ENCODE measurements at places on chromosomes 4 and X. TPM values are rescaled to one million over a fixed set of nuclear protein-coding genes. Genes with fewer than 3 reads are reported as not detected.

GRCh38 chr4:794900-795725 is 30.8 kb downstream of the CPLX1 start:
- no peak for DNase-seq

- no peak for DNase-seq
These were observed 109.5 kb upstream of the MYOZ2 start for GRCh38 chr4:119025916-119026661.

GRCh38 chr4:145731028-145731427 is 51.1 kb downstream of the C4orf51 start:
- DNase-seq: no peak

GRCh38 chr4:121679267-121679666 is 17.5 kb downstream of the ANXA5 start:
- DNase-seq: no peak

DNA sequence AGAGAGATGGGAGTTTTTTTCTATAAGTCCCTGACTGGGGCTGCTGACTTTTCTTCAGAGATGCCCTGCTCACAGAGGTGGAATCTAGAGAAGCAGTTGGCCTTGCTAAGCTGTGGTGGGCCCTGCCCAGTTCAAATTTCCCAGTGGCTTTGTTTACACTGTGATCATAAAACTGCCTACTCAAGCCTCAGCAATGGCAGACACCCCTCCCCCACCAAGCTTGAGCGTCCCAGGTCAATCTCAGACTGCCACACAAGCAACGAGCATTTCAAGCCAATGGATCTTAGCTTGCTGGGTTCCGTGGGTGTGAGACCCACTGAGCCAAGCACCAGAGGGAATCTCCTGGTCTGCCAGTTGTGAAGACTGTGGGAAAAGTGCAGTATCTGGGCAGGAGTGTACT is 199.8 kb upstream of the WDFY3 start:
- DNase-seq: no peak

- no peak for DNase-seq
These were observed 305.4 kb upstream of the F9 start for GRCh38 chrX:139224953-139225665.

DNA sequence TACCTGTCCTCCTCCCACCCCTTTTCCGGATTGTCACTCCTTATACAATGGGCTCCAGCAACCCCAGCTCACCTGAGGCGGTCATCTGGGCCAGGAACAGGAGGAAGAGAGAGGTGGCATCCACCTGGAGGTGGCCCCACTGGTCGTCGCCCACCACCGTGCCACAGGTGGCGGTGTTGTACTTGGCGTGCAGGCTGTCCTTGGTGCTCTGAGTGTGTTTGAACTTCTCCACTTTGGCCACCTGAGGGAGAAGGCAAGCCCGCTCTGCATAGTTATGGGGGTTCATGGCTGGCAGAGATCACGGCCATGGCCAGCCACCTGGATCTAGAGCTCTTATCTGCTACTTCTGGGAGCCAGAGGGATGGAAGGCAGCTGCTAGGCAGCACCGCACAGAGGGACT is 32.9 kb downstream of the PHKA2 start:
- DNase-seq: no peak

GRCh38 chrX:108468486-108468885 is 28.8 kb downstream of the COL4A5 start:
- no peak for DNase-seq

DNA sequence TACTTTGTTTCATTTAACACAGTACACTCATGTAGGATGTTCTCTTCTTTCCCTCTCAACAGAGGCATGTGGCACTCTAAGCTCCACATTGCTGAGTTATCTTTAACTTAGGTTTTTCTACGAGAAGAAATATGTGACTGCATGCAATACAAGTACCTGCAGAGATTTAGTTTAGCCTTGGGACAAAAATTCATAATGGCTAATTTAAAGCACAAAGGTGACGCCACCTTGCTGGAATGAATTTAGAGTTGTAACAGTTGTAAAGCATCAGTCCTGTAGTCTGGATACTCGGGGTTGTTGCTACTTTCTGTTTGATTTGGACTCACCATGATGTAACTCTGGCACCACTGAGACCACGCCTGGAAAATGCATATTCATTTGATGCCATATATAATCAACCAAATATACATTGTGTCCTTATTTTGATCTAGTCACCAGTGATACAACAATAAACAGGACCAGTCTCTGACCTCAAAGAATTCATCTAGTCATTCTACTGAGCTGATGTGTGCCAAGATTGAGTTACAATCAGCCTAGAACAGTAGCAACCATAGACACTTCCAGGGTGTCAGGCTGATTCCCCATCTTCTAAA is 451.0 kb upstream of the ZFP42 start:
- no peak for DNase-seq

DNA sequence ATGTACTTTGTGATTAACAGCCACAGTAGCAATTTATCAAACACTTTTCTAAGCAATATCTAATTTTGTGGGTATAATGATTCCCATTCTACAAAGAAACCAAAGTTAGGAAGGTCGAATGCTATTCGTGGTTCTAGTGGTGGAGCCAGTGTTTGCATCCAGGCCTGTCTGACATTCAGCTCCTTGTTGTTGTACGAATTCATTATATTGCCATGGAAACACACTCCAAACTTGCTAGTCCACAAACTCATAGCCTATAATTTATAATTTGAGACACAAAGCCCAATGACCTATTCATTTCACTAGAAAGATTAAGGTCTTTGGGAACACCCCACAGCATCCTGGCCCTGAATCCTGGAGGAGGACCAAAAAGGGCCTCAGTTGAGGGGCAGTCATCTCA is 52.0 kb upstream of the FRAS1 start:
- DNase-seq: no peak

DNA sequence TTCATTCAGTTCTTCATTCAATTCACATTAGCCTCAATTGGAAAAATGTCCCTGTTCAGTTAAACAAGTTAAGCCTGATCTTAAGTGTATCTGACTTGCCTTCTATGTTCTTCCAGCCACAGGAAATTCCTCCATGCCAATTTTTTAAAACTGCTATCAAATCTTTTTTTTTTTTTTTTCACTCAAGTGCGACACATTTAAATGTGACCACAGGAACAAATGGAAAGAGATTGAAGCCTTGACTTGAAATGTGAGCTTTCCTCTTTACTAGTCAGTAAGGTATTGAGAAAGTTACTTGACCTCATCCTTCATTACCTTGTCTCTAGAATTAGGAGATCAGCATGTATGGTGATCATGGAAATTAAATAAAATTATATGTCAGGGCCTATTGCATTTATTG is 165.1 kb downstream of the SLIT2 start:
- DNase-seq: no peak

DNA sequence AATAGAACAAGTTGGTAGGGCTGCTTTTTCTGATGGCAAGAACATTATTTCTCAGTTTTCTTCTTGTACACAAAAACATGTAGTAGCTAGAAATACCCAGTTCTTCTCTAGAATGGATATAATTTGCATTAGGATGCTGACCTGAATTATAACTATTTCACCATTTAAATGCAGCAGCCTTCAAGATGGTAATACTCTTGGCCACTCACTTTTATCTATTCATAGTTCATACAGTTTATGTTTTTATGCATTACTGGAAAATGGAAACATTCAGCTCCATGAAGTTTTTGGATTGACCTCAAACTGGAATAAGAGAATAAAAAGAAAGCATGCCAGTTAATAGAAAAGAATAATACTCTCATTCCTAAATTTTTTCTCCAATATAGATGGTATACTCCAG is 487.4 kb downstream of the PABPC4L start:
- DNase-seq: no peak

DNA sequence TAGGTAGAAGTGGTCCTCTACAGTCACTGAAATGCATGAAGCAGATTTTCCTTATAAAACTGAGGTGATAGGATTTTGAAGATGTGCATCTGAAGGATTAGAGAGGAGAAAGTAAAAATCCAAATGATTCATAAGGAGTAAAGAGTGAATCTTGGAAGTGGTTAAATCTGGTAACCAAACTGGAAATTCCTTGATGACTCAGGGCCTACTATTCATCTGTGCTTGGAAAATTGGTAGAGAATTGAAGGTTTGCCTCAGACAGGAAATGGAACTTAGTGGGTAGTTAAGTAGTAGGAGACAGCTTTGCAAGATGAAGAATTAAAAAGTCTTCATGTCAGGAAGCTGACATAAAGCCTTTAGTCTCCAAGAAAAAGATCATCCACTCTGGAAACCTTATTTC is 368.9 kb upstream of the CTSO start:
- DNase-seq: no peak

GRCh38 chr4:100819505-100819904 is 301.7 kb upstream of the EMCN start:
- DNase-seq: no peak

- DNase-seq: no peak
These were observed 23.8 kb downstream of the CTSO start for GRCh38 chr4:155929833-155930232.

GRCh38 chrX:115487608-115488007 is 73.4 kb upstream of the PLS3 start:
- no peak for DNase-seq

DNA sequence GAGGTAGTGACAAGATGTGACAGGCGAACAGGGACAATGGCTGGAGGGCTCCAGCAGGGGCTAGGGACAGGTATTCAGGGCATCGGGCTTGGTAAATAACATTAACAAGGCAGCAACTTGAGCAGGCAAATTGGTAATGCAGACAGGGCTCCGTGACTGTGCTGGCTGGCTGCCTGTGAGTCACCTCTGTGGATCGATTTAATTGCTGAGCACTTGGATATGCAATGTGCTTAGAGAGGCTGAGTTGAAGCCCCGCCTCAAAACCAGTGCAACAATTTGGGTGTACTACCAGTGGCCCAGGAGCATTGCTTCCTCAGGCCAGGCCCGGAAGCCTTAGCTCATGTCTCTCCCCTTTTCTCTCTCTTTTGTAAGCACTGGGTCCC is 19.5 kb downstream of the CNGA2 start:
- no peak for DNase-seq

GRCh38 chr4:110055158-110055768 is 142.6 kb downstream of the EGF start:
- no peak for DNase-seq

- no peak for DNase-seq
These were observed 310.0 kb downstream of the ARHGAP24 start for GRCh38 chr4:85784947-85785346.

- DNase-seq: no peak
These were observed 4.1 kb downstream of the NOA1 start for GRCh38 chr4:56973336-56973735.

- no peak for DNase-seq
These were observed 8.0 kb downstream of the SLC7A3 start for GRCh38 chrX:70922774-70923473.

GRCh38 chr4:144734522-144734921 is 88.6 kb downstream of the HHIP start:
- DNase-seq: no peak

DNA sequence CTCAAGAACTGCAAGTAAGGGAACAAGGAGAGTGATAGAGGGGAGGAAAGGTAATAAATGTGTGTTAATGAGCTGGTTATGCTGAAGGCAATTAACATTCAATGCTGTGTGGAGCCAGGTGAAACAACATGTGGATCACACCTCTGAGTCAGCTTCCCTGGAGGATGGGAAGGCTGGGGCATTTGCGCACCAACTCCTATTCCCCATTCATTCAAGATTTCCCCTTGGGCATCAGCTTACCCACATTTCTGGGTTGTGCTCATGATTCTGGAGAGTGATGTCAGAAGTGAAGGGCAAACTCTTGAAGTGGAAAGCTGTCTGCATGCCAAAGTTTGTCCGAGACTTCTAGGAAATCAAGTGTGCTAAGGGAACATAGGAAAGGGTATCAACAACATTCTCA is 461.4 kb downstream of the MID1IP1 start:
- no peak for DNase-seq

DNA sequence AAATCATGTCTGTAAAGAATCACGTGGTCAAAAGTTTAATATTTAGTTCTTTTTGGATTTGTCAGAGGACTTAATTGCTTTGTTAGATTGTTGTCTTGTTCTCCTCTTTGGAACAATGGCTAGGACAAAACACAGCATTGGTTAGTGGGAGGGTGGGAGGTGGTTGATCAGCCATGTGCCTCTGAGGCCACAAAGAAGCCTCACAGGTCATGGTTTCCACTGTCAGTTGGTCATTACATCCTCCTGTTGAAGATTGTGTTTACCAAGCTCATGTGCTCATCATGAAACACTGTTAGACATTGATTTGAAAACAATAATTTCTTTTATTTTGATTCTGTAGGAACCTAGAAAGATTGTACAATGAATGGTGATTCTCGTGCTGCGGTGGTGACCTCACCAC is 31.9 kb downstream of the ADD1 start:
- no peak for DNase-seq

GRCh38 chr4:43485196-43485595 is 592.7 kb downstream of the GRXCR1 start:
- DNase-seq: no peak

GRCh38 chr4:38454284-38454683 is 209.7 kb upstream of the KLF3 start:
- no peak for DNase-seq

DNA sequence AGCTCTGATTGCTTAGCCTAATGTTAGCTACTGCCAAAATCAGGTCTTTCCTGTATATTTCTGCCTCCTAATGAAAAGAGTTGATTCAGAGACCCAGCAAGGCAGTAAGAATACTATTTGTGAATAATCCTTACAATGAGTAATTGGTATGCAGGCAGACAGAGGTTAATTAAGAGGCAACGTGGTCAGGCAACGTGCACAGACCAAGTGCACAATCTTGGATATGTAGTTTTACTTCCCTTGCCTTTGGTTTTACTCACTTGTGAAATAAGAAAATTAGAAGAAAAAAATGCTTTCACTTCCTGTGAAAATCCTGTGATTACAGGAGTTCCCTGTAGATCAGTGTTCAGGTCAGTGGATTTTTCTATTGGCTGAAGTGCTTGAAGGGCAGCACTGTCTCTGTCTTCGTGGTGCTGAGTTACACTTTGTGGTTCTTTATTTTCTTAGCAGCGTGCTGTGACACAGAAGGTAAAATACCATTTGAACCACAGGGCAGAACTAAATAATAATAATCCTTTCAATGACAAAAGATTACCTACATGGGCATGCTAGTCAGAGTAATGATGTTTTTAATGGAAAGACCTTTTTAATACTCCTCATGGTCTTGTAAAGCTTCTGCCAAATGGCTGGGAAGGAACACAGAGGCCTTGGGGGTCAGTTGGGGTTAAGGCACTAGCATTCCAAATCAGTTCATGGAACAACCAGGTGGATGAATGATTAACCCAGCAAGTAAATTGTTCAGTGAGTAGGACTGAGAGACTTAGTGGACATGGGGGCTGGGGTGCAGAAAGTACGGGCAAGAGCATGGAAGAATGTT is 430.9 kb downstream of the MAPK10 start:
- no peak for DNase-seq

DNA sequence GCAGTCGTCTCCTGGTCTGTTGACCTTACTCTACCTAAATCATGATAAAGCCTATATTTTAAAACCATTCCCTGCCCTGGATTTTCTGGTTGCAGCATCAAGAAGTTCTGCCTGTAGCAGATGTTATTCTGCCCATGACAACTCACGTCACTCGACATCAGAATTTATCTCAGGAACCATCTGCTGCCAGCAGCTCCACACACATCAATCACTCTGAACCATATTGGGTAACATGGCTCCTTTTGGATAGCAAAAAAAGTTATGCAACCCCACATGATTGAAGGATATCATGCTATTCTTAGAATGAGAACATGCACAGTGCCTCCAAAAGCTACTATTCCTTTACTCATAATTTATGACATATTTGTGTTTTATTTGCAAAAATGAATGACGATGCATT is 341.4 kb downstream of the DHRSX start:
- DNase-seq: no peak

Gene ELF2
- 41.3 TPM for total RNA-seq

Gene SMIM31
- total RNA-seq: not detected

Gene ADH4
- total RNA-seq: not detected

Gene DCAF12L1
- total RNA-seq: not detected

Gene CABS1
- not detected for total RNA-seq

Gene FANCB
- total RNA-seq: 0.35 TPM

Gene NR0B1
- total RNA-seq: not detected

Gene SPIN4
- total RNA-seq: 0.70 TPM
